Endodermal cell (in vitro differentiated cells): ENCODE measurements at places on chromosomes 5 and 9. TPM values are rescaled to one million over a fixed set of nuclear protein-coding genes. Genes with fewer than 3 reads are reported as not detected.

GDA gene
- 5.0 and 6.9 TPM in 2 replicates for total RNA-seq

IQGAP2 gene
- 19.4 and 23.5 TPM in 2 replicates for total RNA-seq

SGCD gene
- 0.31 to 0.42 TPM (median 0.42 TPM) in 3 replicates for total RNA-seq

PNPLA7 gene
- total RNA-seq, result 2.3 and 2.4 TPM in 2 replicates

TMEM267 gene
- total RNA-seq, result 7.6 and 8.3 TPM in 2 replicates

GKAP1 gene
- total RNA-seq, result 7.9 and 8.5 TPM in 2 replicates

DNA sequence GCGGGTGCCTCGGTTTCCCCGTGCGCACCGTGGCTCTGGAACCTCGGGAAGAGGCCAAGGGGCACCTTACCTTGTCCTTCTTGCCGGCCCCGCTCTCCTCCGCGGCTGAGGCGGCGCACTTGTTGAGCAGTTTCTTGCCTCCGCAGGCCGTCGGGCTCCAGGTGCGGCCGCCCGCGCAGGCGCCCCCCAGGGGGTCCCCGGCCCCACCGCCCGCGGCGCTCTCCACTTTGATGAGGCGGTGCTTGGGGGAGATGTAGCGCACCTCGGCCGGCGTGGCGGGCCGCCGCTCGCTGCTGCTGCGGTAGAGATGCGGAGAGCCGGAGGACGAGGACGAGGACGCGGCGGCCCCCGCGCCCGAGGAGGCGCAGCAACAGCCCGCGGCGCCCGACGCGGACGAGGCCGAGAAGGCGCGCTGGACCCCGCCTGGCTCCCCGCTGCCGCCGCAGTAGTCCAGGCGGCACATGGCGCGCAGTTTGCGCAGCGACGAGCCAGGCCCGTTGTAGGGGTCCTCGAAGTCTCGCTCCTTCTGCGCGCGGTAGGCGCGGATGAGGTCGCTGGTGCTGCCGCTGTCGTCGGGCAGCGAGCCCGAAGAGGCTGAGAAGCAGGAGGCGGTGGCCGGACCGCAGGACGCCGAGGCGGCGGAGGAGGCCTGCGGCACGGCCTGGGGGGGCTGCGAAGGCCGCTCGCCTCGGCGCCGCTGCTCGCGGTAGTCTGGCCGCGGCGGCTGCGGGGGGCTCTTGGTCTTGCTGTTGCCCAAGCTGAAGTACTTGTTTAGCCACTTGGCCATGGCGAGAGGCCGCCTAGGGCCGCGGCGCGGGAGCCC is 957 bp downstream of the SHB start:
- peak; percentile 68 for DNase-seq

DNA sequence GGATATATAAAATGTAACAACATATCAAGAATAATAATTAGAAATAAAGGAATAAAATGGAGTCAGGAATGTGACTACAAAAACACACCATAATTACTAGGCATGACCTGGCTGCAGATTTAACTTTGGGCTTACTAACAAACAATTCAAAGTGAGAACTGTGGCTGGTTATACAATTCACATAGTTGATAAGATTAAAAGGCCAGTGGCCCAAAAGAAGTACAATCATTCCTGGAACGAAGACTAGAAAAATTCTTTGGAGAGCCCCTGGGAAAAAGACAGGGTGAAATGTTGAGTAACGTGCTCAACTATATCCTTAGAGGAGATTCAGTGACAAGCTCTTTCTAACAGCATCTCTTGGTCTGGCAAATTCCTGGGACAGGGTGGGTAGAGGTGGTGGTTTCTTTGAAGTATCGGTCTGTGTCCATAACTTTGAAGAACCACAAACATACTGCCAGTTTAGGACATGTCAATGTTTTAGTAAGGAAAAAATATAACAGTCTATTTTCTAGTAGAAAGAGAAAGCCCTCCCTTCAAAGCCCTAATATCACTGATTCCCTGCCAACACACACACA is 75.0 kb upstream of the IL6ST start:
- no peak for DNase-seq

DNA sequence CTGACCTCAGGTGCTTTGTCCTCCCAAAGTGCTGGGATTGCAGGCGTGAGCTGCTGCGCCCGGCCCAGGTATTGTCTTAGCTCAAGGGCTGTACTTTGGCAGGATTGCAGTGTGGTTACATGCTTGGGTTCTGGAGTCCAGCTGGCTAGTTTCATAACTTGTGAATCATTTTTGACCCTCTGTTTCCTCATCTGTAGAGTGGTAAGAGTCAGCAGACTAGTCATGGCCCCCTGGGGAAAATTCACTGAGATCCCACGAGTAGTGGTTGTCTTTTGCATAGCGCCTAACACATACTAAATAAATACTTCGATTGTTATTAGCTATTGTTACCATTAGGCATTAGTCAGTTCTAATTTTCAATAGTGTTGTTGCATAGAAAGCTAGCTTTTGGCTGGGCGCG is 14.3 kb downstream of the PTPA start:
- no peak for DNase-seq

GRCh38 chr5:87183896-87184295 is 83.8 kb upstream of the RASA1 start:
- no peak for DNase-seq

DNA sequence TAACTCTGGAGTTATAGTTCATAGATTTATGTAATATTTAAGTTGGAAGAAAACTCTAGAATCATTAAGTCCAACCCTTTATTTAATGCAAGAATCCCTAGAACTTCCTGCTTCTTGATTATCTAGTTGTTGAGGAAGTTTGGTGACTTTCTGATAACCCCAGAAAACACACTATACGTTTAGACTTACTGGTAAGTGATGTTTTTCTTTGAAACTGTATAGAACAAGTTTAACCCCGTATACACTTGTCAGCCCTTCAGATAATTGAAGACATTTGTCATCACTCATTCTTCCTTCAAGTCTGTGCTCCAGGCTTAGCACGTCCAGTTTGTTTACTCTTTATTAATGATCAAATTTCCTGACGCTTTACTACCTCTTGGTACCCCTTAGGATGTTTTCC is 9.0 kb downstream of the NDUFS4 start:
- DNase-seq, result no peak

- DNase-seq, result peak; percentile 61
These were observed 45.2 kb downstream of the ENC1 start for GRCh38 chr5:74595143-74595925.

DNA sequence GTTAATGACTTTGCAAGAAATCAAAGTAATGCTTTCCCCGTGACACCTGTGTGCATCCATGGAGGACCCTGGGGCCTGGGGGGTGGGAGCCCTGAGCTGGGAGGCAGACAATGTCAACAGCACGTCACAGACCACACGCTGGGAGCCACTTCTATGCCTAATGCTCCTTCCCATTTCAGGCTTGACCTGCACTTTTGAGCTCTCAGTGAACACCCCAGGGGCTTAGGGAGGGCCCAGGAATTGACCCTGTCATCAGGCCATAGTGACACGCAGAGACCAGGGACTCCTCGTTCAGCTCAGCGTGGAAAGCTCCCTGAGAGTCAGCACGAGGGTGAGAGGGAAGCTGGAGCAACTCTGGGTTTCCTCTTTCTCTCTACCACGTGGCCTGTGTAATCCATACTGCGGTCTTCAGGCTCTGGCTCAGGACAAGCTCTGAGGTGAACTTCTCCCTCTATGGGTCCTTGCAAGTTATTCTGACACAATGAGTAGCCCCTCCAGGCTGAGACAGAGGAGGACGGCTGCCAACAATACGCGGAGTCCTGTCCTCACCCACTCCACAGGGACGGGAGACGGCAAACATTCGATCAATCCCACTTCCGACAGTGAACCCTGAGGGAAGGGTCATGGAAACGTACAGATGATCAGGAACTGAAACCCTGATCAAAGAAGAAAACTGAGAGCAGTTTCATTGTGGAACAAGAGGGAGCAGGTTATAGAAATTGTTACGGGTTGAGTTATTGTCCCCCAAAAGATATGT is 130.8 kb upstream of the IRX4 start:
- peak; percentile 40 for DNase-seq

- no peak for DNase-seq
These were observed 1234.8 kb upstream of the C9orf72 start for GRCh38 chr9:28808042-28808441.

GRCh38 chr9:37996819-37997217 is 72.2 kb downstream of the SHB start:
- no peak for DNase-seq

DNA sequence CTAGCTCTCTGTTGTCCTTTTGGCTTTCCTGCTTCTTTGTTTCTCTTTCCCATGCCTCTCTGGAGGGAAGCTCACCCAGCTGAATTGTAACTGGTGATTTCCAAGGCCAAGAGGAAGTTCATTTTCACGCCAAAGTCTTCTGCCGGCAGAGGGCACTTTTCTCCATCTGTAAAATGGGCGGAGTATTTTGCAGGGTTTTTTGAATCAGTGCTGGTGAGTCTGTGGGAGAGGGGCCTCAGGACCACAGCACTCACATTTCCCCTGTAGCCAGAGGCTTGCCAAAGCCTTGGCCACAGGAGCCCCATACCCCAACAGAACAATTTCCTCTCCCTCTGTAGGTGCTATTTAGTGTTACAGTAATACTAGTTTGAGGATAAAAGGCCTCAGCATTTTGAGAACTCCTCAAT is 42.3 kb upstream of the MATR3 start:
- DNase-seq, result no peak

DNA sequence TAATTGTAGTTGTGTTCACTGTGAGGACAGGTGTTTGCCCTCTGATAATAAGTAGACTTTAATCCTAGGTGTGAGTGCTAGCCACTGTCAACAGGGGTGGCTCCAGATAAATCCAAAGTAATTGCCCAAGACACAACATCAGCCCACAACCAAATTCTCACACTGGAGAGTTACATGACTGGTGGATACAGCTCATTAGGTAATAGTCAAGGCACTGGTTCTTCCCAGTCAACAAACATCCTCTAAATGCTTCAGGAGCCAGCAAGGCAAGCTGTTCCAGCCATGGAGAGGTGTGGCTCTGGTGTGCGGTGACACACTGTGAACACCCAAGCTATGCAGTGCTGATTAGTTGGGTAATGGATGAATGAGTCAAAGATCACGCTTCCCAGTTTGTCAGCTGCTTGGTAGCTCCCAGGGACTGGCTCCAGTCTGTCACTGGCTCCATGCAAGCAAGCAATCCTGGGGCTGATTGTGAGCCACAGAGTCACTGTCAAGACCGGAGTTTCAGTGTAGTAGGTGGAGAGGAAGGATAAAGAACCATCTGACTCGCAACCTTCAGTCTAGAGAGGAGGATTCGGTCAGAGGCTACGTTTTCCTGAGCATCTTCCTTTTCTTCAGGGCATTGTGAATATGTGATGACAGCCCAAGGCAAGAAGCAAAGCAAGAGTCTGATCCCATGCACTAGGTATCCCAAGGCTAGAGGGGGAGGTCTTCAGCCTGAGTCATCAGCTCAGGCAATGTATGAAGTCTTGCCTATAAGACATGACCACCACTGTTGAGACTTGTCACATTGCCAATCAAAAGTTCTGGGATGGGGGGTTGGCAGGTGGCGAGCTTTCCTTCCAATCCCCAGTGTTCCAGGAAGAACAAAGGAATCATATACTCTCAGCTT is 63.1 kb downstream of the UGCG start:
- DNase-seq, result no peak

DNA sequence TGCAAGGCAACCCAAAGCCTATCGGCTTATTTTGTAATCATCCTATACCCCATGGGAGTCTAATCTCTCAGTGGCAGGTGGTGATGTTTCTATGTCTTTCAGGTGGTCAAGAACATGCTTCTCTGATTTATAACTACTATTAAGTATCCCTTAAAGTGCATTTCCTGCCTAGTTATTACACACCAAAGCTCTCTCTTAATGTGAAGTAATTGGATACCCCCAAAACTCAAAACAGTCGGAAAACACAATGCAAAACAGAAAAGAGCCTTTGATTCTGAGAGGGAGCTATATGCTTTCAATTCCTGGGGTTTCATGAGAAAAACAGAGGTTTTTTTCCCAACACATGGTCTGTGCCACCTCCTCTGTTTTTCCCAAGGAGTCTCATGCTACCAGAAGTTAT is 416.4 kb downstream of the CSNK1G3 start:
- no peak for DNase-seq

DNA sequence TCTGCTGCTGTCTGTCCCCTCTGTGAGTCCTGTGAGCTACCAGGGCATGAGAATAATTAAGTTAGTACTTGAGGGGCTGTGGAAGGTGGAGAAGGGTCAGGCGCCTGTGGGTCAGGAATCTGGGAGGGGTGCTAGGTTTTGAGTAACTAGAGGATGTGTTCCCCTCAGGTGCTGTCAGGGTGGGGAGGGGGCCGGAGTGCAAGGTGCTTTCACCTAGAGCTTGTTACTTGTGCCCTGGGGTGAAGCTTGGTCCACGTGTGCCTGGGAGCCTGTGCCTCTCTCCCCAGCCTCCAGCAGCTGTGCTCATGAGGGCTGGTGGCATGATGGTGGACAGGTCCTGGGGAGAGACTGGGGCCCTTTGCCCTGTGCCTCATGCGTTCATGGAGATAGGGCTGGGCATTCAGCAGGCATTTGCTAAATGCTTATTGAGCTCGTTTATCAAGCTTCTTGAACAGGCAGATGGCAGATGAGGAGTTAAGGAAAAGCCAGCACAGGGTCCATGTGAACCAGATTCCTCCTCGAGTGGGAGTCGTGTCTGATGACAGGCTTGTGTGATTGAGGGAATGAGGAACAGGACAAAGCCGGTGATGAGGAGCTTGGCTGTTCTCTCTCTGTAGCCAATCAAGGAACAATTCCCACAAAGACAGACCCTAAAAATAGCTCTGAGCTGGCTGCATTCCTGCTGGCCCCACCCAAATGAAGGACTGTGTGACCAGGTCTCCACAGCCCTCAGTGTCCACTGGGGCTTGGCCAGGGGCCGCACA is 40.9 kb downstream of the CACNA1B start:
- DNase-seq, result no peak

GRCh38 chr5:10635867-10636350 is 72.0 kb downstream of the ANKRD33B start:
- DNase-seq, result peak; percentile 51

- no peak for DNase-seq
These were observed 1371.0 kb upstream of the DMAC1 start for GRCh38 chr9:9170439-9171134.

DNA sequence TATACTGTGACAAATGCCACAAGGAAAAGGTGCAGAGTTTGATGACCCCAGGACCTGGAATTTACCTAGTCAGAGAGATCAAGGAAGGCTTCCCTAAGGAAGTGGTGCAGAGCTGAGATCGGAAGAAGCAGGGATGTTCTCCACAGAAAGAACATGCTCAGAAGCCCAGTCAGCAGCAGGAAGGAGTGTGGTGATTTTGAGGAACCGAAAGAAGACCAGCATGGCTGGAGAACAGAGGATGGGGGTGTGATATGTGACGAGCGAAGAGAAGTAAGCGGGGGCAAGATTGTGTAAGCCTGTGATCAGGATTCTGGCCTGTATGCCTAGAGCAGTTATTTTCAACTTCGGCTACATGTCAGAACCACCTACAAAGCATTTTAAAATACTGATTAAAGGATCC is 18.7 kb upstream of the PIK3R1 start:
- no peak for DNase-seq

GRCh38 chr5:66769030-66769733 is 173.0 kb downstream of the MAST4 start:
- DNase-seq, result no peak

- no peak for DNase-seq
These were observed 218.6 kb downstream of the SEMA6A start for GRCh38 chr5:116355819-116356601.
